ENCODE measurements at places on chromosomes 5 and 9.

DNA sequence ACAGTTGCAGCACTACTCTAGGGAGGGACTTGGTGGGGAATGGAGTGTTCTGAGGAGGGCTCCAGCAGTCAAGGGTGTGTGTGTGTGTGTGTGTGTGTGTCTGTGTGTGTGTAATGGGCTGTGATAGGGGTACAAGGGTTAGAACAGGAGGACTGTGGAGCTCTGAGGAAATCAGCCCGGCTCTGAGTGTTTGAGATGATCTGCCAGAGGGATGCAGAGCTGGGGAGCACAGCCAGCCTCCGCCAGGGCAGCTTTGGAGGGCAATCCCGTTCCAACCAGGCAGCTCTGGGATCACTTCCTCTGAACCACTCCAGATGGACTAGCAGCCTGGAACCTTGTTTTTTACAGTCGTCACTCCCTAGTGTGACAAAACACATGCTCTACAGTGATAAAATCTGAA lies 3.0 kb upstream of the SLC6A7 start:
- no peak for DNase-seq

- DNase-seq: no peak
Observed at GRCh38 chr9:26800322-26800721, 92.3 kb downstream of the CAAP1 start.

GRCh38 chr9:103399535-103399934 lies 404.4 kb downstream of the CYLC2 start:
- no peak for DNase-seq

DNA sequence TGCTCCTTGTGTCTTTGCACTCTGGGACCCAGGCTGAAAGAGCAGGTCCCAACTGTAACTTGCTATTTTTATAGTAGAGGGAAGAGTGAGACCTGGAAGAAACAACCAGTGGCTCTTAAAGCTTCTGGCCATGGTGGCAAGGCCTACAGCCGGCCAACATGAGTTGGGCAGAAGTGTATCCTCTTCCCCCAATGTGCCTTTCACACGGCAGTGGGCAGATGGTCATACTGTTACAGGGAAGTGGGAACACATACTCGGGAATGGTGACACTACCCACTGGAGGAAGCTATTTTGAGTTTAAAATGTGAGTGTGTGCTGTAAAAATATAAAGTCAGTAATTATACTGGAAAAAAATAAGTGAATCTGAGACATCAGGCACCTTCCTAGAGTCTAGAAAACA lies 116.0 kb downstream of the MVB12B start:
- DNase-seq: no peak

- no peak for DNase-seq
Observed at GRCh38 chr9:75540185-75540584, 350.3 kb upstream of the PCSK5 start.

DNA sequence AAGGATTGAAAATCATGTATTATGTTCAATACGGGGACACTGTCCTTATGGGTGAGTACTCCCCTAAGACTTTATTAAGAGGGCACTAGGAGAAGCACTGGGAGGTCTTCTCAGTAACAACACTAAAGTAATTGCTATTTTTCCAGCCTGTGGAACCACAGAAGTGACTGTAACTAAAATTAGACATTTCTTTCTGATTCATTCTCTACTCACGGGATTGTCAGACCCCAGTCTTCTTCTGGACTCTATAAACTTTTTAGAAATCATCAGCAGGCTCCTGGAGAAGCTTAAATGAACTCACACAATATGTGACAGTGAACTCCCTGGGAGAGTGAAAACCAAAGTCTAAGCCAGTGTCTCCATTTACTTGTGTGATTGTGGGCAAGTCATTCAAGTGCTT lies 14.5 kb downstream of the TLR4 start:
- no peak for DNase-seq

DNA sequence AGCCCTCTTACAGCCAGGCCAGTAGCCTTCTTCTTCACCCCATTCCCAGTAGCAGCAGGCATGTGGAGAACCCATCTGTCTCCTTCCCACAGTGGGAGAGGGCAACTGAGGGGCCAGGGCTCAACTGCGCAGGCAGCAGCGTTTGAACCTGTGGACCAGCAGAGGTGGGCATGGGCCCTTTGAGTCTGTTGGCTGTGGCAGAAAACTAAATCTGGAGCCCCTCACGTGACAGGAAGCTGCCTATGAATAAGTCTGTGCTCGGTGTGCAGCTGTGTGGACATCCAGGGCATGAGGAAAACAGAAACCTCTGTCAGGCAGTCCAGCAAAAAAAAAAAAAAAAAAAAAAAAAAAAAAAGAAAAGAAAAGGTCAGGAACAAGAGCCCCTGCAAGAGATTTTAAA lies 189.2 kb upstream of the NR3C1 start:
- DNase-seq: no peak

DNA sequence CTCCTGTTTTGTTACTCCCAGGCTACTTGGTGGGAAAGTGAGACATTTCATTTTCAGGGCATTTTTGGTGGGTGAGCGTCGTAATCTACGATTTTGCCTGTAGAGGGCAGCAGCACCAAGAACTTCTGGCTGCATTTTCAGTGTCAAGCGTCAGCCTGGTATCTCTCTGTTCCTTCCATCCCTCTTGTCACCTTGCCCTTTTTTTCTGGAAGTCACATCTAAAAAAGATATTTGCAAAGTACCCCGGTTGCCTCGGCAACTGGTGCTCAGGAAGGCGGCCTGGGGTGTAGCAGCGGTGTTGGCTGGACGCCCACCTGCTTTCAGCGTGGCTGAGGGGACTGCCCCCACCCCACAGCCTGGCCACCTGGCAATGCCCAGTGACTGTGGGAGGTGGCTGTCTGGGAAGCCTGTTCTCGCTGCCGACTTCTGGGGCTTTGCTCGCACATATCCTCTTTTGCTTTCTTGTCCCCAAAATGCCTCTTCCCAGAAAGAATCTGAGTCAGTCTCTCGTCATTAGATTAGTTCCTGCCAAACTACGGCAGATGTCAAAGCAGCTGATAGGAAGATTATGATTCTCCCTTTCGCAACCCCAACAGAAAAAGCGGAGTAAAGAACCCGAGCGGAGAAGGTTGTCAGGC lies 84.5 kb downstream of the ACER2 start:
- DNase-seq: no peak

DNA sequence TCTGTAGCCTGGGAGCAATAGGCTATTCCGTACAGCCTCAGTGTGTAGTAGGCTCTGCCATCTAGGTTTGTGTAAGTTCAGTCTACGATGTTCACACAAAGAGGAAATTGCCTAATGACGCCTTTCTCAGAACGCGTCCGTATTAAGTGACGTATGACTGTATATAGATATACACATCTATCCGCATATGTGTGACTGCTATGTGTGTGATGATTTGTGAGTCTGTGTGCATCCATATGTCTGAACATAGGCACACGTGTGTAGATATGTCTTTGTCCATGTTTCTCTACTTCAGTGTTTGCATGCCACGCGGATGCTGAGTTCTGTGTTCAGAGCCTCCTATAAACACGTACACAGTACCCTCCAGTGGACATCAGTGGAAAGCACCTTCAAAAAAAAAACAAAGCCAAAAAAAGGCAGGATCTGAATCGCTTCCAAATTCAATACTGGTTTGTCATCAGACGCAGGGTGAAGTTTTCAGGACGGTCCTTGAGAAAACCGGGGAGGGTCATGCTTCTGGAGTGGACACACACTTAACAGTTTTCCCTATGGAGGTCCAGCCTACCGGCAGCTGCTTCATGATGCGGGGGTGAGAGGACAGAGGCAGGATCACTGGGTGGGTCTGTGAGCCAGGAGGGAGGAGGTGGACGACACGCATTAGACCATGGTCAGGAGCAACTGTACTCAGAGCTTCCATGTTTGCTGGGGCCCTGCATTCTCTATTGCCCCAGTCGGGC lies 29.5 kb upstream of the ALDH1B1 start:
- no peak for DNase-seq

GRCh38 chr5:26940994-26941393 lies 97.4 kb downstream of the CDH9 start:
- DNase-seq: no peak

DNA sequence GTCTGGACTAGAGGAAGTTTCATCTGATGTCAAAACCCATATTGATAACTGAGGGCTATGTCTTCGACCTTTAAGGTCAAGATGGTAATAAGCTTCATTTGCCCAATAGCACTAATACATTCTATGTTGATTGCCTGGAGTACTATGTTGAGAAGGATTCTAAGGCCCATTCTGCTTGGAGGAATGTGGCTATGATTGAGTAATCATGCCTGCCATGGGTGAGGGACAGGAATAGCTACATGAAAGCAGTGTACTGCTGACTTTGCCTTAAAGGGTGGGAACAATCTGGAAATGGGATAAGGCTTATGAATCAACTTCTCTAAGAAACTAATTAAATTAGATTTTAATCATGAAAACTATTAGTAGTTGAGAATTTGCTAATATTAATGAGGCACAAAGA lies 13.6 kb downstream of the NNT start:
- DNase-seq: no peak

- DNase-seq: no peak
Observed at GRCh38 chr5:166906991-166907713, 1384.3 kb upstream of the WWC1 start.

DNA sequence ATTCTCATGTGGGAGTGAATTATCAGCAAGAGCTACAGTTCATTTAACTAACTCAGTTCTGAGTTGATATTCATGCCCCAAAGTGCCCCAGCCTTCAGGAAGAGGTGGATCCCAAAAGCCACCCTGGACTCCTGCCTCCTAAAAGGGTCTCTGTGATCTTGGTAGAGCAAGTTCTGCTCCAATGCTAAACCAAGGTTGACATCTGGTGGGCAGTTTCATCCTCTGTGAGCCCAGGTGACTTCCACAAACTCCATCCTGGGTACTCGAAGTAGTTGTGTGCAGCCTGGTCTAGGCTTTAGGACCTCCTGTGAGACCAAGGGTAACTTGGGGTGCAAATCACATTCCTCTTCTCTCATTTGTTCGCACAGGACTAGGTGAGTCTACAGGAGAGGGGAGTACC lies 816.8 kb downstream of the MTRR start:
- DNase-seq: no peak
